ENCODE measurements at places on chromosomes 16 and 17.

GRCh38 chr16:84988328-84989080, 22.8 kb downstream of the ZDHHC7 start:
- DNase-seq: no peak

GRCh38 chr17:50130559-50131305, 772 bp upstream of the SAMD14 start:
- DNase-seq: no peak

DNA sequence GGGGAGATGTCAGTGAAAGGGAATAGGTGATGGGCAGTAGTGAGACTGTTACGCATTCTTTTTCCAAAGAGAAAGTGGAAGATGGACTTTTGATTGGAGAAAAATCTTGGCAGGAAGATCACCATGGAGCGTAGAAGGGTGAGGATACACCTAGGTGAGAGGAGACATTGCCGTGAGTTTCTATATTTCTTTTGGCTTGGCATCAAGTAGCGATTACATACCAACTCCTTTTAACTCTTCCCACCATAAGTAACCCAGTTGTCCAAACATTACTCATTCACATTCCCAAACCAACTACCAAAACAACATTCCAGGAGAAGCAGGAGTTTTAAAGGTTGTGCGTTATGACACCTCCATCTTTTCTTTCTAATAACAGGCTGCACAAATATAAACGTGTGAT, 10.7 kb upstream of the KRT28 start:
- peak; percentile 85 for DNase-seq

DNA sequence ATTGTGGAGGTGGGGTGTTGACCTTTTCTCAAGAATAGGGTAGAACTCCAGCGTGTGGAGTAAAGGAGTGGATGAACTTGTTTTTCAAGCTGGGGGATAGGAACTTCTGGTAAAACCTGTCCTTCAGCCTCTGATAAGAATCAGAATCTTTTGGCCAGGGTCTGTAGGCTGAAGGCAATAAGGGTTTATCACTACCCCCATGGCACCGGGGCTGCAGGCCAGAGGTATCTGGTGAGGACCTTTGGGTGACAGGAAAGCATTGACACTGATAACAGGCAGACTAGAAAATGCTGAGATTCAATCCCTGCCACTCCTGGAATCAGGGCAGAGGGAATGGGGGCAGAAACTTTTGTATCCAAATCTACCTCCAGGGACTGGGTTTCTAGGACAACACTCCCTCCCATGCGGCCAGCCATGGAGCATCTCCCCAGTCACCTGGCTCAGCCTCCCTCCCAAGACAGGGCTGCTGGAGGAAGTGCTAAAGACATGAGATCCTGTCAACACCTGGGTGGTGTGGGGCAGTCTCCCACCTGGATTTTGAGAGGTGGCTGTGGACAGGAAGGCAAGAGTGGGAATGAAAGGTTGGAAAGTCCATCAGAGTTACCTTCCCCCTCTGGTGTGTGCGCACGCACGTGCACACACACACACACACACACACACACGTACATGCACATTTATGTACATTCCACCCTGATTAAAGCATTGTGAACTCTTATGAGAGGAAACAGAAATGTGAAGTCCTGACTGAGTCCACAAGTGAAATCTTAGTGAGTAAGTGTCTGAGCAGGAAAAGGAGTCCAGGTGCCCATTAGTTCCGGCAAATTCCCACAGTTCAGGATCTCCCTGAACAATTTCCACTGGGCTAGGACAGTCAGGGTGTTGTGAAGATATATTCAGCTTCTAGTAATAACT, 53.1 kb upstream of the MARCHF10 start:
- no peak for DNase-seq

DNA sequence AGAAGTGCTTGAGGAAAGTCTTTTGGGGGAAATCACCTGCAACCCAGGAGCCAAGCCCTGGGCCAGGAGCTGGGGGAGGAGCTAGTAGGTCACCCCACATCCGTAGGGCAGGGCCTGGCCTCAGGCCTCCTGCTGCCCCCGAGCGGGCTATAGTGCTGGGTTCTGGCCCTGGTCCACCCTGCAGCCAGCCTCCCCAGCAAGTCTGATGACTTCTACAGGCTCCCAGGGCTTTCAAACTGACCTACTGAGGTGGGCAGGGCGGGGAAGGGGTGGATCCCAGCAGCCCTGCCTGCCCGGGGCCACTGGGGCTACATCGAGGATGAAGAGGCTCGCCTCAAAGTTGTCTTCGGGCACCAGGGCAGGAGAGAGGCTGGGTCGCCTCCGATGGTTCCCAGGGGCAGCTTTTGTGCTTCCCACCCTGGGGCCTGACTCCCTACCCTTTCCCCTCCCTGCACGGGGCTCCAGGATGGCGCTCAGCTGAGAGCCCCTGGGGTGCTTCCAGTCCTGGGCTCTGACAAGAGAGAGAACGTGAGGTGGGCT, 5.0 kb downstream of the CENPX start:
- DNase-seq: no peak

- DNase-seq: no peak
These were observed 1.4 kb upstream of the CACNA1G start for GRCh38 chr17:50558941-50559614.

DNA sequence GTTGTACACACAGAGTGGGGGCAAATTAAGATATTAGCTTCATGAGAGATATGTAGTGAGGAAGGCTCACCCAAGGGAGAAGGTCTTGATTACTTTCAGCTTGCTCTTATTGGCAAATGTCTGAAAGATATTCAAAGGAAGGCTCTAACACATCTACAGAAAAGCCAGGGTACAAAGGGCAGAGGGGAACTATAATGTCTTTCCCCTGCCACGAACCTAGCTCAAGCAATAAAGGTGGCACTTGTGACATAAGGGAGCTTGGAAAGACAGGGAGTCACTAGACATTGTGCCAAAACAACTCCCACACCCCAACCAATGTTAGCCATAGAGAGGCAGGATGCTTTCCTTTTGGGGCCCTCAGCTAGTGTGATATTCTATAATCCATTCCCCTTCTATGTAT, 52.2 kb upstream of the SOX9 start:
- DNase-seq: no peak

GRCh38 chr17:27466743-27467375, 10.6 kb downstream of the KSR1 start:
- DNase-seq: no peak

- peak; percentile 42 for DNase-seq
These were observed 585 bp downstream of the MT2A start for GRCh38 chr16:56608876-56609462.

GRCh38 chr17:3032258-3033247, 30.9 kb downstream of the OR1D5 start:
- no peak for DNase-seq

- DNase-seq: no peak
These were observed 882 bp upstream of the TOX3 start for GRCh38 chr16:52547834-52548215.

DNA sequence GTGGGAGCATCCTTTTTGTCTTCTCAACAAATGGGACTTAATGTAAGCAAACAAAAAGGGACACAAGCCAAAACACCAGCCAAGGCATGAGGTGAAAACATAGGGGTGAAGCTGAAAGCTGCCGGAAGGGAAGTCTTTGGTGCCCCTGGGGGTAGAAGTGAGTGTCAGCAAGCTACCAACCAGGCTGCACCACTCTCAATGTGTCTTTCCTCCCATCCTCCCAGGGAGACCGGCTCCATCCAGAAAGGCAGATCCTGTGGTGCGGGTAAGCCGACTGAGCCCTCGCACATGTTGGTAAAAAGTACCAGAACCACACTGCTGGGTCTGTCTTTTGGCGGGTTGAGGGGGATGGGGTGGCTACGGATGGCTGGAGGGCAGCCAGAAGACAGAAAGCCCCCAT, 52.0 kb upstream of the SREBF1 start:
- no peak for DNase-seq
